ENCODE measurements at places on chromosomes 1 and 21. TPM values are rescaled to one million over a fixed set of nuclear protein-coding genes. Genes with fewer than 3 reads are reported as not detected.

The TMCO1 gene
- 51.9 TPM for total RNA-seq

DNA sequence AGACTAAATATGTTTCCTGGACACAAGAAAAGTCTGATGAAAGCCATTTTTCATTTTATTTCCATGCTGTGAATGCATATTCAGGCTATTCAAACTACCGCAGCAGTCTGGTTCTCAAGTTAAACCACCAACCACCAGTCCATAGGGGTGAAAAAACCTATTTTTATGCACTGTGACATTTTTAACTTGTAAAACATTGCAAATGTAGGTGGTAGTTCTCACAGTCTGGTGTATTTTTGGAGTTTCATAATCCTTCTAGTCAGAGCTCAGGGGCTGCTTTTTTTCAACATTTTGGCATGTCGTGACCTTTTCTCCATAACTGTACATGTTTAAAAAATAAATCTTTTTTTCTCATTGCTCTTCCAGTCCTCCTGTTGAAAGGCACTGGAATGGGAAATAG is 907.6 kb upstream of the ADGRL2 start:
- no peak for DNase-seq

DNA sequence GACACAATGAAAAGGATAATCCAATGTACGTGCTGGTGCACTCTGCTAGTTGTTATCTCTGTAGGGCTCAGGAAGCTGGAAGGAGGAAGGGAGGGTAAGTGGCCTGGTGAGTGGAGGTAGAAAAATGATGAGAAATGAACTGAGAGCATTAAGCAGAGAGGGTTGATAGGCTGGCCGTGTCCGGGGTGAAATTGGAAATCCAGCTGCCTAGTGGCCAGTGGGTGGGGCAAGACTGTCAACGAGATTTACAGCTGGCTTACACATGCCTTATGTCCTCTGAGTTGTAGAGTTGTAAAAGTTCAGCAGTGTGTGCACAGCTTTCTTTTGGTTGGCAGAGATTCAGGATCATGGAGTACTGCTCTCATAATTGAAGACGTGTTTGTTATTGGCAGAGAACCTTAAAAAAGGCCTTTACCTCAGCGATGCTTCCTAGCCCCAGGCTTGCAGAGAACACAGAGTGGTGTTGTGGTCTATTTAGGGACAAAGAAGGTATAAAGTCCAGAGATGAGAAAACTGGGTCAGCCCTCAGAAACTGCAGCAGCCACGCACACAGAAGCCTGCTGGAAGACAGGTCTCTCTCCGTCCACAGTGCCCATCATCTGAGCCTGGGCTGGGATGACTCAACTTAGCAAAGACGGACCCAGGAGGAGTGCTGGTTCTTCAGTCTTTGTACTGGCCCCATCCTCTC is 132.4 kb downstream of the EDEM3 start:
- peak; percentile 81 for DNase-seq

- no peak for DNase-seq
These were observed 97.5 kb downstream of the SEC16B start for GRCh38 chr1:177872308-177872900.

DNA sequence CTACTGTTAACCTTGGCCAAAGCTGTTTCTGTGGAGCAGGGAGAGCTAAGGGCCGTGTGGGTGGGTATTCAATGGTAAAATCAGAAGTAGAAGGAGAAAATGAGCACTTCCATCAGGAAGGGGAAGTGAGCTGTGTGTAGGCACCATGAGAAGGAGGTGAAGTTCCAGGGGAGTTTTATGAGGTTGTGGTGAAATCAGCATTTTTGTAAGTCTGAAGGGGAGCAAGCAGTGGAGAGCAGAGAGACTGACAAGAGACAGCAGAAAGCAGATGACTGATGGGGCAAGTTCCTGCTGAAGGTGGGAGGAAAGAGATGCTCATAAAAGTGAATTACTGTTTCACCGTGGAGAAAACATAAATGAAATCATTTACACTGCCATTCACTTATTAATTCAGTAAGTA is 2.7 kb upstream of the GPR88 start:
- DNase-seq: no peak

GRCh38 chr1:48552903-48553606 is 81.1 kb upstream of the SPATA6 start:
- no peak for DNase-seq

DNA sequence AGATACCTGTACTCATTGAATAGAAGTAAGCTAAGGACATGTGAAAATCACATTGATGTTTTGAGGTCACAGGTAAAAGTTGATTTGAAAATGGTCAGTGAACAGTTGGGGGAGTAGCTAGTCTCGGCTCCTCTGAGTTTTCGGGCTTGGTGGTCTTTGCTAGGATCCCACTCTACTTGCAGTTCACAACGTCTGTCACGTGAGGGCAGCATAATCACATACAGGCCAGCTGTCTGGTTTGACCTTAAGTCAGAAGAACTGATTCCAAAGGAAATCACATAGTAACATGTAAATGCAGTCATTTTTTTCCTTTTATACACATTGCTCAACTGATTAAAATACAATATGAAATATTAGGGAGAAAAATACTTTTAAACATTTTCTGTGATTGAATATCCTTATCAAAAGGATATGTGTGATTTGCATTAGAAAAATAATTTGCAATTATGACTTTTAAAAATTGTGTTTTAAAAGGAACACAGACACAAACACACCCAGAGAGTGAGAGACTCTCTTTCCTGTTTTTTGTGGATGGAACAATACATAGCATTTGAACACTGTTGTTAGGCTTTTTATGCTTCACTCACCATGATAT is 21.8 kb upstream of the PDC start:
- peak; percentile 33 for DNase-seq

- DNase-seq: no peak
These were observed 250.6 kb upstream of the NFIA start for GRCh38 chr1:60831780-60832179.
